Right ventricle myocardium inferior (tissue), 1 donor: ENCODE measurements at places on chromosomes 3 and 15. TPM values are rescaled to one million over a fixed set of nuclear protein-coding genes. Genes with fewer than 3 reads are reported as not detected.

The NPAP1 gene
- total RNA-seq = not detected

The ATP13A5 gene
- total RNA-seq = not detected

DNA sequence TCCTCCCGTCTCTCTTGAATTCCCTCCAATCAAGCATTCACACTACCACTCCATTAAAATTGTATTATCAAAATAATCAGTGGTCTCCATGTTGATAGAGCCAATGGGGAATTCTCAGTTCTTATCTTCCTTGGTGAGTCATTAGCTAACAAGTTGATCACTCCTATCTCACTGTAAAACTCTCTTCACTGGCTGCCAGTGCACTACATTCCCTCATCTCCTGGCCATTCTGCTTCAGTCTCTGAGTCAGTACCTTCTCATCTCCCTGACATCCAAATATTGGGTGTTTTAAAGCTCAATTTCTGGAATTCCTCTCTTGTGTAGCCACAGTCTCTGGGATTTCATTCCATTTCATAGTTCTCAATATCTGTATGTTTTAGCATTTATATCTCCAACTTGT is 175.2 kb downstream of the ALDH1A2 start:
- no peak for DNase-seq

- DNase-seq = no peak
Measured at GRCh38 chr3:71309342-71309741, 274.2 kb downstream of the FOXP1 start.

- peak; percentile 76 for DNase-seq
Measured at GRCh38 chr3:126261037-126261436, 80.7 kb upstream of the ALDH1L1 start.

GRCh38 chr3:184040010-184040409 is 8.5 kb downstream of the HTR3D start:
- no peak for DNase-seq
